ENCODE measurements at places on chromosomes 2 and 18.

- DNase-seq = peak; percentile 63
Observed at GRCh38 chr2:218908721-218909619, 28.3 kb downstream of the WNT10A start.

DNA sequence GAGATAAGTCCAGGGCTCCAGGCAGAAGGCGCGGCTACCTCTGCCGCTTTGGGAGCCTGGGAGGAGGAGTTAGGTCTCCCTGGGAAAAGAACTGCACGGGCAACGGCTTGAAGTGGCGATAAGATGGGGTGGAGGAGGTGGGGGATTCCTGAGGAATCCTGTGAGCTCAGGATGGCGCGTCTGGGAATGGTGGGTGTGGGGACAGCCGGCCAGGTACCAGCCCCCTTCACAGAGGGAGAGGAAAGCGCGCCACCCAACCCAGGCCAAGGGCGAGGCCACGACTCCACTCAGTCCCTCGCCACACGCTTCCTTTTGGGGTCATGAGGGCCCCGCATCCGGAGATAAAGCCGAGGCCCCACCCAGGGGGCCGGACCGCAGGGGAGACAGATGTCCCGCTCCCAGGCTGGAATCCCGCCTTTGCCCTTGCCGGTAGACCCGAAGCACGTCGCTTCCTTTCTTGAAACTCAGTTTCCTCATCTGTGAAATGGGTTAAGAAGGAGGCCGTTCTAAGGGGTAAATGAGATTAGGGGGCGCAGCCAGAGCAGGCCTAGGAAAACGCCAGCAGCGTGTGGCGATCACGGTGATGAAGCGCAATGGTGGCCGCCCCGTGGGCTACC lies 1.7 kb upstream of the CTDSP1 start:
- no peak for DNase-seq

DNA sequence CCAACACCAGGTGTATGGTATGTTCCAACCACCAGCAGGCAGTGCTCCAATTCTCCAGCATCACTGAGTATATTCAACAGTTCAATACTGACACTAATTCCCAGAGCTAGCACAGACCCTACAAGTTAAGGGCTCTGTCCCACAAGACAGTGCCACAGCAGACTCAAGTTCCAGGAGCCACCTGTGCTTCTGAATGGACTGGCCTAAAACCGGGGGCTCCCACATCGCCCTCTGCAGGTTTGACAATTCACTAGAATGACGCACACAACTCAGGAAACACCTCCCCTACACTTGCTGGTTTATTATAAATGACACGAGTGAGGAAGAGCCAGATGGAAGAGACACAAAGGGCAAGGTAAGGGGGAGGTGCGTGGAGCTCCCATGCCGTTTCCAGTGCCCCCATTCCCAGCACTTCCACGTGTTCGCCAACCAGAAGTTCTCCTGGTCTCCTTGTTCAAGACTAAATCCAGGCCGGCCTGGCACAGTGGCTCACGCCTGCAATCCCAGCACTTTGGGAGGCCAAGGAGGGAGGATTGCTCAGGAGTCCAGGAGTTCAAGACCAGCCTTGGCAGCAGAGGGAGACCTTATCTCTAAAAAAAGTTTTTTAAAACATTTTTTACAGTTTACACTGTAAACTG lies 12.2 kb upstream of the ATP6V1B1 start:
- DNase-seq = no peak

DNA sequence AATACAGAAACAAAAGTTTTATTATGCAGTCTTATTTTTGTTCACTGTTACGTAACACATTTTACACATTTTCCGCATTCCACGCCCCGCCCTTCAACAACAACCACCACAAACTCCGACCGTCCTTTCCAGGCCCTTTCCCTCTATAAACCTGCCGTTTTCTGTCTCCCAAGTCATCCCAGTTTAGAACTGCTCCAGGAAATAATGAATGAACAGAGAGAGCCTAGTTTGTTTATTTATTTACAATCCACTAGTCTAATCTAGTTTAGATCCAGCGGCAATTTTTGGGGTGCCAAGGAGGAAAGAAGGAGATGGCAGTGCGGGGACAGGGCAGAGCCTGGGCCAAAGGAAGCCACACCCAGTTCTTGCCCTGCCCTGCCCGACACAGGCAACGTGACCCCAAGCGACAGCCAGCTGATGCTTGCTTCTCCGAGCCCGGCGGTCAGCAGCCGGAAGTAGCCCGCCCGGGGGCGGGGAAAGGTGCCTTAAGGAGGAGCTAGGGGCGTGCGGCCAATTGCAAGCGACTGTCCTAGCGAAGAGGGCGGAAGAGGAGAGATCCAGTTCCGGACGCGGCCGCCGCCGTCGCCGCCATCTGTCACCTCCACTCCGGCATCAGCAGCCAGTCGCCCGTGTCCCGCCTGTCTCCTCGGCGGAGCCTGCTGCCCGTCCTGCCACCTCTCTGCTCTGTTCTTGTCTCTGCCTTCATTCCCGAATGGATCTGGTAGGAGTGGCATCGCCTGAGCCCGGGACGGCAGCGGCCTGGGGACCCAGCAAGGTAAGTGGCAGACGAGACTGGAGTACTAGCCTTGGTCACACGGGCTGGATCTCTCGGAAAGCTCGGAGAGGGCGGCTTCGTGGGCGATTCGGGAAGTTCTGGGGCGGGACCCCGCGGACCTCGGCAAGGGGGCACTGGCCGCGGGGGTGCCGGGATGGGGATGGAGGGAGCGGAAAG lies at the start of gene RIOK3:
RIOK3 (plus strand) TSS at position 560 of the 952 bp plus-strand sequence; CDS start at position 713, 153 bp downstream.
- peak; percentile 81 for DNase-seq

DNA sequence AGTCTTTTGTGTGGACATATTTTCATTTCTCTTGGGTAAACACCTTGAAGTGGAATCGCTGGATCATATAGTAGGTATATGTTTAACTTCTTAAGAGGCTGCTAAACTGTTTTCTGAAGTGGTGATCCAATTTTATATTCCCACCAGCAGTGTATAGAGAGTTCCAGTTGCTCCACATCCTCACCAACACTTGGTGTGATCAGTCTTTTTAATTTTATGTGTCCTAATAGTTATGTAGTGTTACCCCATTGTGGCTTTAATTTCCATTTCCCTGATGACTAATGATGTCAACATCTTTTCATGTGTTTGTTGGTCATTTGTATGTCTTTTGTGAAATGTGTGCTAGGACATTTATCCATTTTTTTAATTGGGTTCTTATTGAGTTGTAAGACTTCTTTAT lies 56.9 kb downstream of the DGKD start:
- no peak for DNase-seq

DNA sequence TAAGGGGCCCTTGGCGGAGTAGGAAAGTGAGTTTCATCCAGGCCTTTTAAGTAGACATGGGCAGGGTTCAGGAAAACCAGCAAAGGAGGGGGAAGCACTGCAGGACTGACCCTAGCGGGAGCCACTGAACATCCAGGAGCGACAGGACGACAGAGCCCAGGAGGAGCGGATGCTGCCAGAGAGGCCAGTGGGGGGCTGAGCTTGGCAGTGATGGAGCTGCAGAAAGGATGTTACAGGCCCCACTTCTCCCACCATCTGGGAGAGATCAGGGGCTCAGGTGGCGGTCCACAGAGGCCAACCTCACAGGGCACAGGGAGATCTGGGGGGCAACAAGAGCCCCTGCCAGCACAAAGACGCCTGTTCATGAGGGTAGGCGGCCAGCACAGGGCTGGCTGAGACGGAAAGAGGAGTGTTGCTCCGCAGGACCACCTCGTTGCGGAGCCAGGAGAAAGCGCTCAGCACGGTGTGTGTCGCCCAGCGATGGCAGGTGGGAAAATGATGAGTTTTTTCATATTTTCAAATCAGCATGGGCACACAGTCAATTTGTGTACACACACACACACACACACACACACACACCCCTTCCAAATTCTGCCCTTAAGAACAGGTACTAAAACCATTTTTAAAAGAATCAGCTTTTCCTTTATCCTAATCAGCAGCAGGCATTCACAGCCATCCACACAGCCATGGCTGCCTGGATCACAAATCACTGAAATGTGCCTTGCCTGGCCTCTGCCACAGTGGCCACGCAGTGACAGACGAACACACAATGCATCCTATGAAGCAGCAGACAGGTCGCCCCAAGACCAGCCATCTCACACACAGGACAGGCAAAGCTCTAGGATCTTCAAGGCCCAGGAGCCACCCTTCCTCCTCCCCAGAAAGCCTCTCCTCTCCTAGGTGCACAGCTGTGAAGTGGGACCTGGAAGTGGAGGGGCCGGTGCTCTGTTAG lies 63.2 kb downstream of the NDUFA10 start:
- no peak for DNase-seq

DNA sequence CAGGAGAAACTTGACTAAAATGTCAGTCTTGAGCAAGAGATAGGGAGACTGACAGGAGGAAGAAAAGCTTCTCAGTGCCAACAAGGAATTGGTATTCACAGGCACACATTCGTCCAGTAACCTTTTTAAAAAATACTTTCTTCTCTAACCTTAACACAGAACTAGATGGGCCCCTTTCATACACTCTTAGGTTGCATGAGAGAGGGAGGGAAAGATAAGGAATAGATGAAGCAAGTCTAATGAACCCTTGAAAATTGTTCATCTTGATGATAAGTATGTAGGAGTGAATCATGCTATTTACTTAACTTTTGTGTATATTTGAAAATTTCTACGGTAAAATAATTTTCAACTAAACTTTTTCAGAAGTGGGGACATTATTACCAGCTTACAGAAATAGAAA lies 42.0 kb upstream of the CCDC88A start:
- DNase-seq = no peak

GRCh38 chr18:35051641-35052377 lies 10.6 kb downstream of the MAPRE2 start:
- no peak for DNase-seq

- no peak for DNase-seq
Observed at GRCh38 chr2:208150956-208151355, 5.0 kb upstream of the CRYGB start.

- no peak for DNase-seq
Observed at GRCh38 chr2:85790499-85791188, 36.9 kb downstream of the ATOH8 start.

DNA sequence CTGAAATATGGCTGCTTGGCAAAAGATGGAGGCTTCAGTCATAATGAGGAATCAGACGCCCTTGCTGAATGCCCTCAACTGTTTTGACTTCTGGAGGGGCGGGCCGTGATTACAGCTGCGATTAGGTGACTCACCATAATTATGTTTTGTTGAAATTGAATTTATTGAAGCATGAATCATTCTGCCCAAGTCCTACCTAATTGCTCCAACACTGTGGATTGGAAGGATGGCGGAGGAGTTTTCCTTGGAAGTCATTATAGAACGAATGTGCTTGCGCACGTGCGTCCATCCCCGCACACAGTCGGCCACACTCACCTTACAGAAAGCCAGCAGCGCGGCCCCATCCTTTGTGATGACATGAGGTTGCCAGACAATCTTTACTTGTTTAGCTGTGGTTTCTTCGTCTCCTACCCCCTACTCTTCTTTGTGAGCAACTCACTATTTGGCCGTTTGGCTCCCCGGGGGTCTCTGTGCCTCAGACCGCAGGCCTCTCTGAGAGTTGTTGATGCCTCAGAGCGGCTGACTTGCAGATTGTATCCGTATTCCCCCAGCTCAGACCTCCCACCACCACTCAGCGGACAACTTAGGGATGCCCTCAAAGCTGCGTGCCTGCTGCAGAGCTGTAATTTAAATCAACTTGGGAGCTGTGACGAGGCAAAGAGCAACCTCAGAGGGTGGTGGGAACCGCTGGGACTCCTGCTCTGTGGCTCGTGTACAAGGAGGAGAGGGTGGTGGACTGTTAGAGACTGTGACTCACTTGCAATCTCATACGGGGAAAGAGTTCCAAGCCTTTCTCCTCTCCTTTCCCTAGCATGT lies 513.4 kb downstream of the TNS1 start:
- no peak for DNase-seq

- DNase-seq = no peak
Observed at GRCh38 chr2:70473101-70473722, 80.4 kb downstream of the TGFA start.

DNA sequence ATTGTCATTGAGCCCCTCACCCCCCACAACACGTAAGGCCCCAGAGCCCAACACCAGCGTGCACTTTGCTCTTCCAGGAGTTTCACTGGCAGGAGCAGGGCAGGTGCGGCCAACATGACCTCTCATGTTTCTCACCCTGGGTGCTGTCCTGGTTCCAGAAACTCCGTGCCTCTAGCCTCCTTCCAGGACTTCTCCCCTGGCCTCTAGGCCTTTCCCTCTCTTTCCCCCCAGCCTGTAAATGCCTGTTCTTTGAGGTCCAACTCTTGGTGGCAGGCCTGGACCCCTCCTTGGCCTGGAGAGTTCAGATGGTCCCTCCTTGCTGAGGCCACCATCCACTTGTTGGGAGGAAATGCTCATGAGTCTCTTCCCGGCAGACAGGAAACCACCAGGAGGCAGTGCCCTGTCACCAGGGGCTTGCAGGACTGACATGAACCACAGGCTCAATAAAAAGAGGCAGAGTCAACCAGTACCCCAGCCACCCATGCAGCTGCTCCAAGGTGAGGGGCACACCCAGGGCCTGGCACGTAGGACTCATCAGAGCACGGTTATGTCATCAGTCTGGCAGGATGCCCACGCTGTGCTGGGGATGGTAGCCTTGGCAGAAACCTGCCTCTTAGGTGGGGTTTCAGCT lies 1.5 kb downstream of the MALL start:
- no peak for DNase-seq

DNA sequence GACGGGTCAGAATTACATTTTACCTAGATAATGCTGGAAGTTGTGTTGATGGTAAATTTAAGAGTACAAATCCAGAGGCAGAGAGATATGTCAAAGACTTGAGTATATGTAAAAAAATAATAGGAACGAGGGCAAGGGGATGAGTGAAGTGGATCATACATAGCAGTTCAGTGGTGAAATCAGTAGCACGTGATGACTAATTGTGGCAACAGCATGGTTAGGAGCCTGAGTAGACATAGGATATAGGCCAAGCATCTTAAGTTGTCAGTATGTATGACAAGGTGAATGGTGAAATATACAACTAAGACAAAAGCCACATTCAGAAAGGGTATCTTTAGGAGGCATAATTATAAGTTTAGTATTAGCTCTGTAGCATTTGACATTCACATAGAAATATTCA lies 826.5 kb upstream of the PIK3C3 start:
- DNase-seq = no peak

DNA sequence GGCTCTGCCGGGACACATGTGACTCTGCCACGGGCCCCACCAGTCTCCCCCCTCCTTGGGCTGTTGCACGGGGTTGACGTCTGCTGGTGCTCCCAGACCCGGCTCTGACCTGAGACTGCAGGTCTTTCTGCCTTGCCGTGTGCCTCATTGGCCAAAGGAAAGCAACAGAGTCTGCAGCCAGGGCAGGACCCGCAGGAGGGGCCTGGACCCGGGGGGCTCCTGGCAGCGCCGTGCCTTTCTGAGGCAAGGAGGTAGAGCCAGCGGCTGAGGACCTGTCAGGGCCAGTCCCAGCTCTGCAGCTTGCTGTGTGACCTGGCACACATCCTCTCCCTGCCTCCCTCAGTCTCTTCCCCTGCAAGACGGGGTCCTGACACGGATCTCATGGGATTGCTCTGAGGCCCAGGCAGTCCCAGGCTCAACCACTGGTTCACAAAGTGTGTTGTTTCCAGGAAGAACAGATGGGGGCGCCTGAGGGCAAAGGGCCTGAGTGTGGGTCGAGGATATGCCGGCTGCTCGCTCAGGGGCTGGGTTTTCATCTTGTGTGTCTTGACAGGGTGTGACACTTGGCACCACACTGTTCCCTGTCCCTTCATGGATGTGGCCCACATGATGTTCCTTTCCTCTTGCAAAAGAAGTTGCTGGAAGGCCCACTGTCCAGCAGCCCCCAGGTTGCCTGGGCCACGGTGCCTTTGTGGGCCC lies 9.0 kb downstream of the CAPN10 start:
- no peak for DNase-seq

GRCh38 chr2:2686222-2686621 lies 355.1 kb upstream of the MYT1L start:
- no peak for DNase-seq

Measured in stimulated activated CD8-positive, alpha-beta memory T cell treated with anti-CD3 and anti-CD28 coated beads, Interleukin-7, amount 100 ng/mL, for 1 hour (primary cell).